H9 (cell line): ENCODE measurements at places on chromosomes 1 and 21.

DNA sequence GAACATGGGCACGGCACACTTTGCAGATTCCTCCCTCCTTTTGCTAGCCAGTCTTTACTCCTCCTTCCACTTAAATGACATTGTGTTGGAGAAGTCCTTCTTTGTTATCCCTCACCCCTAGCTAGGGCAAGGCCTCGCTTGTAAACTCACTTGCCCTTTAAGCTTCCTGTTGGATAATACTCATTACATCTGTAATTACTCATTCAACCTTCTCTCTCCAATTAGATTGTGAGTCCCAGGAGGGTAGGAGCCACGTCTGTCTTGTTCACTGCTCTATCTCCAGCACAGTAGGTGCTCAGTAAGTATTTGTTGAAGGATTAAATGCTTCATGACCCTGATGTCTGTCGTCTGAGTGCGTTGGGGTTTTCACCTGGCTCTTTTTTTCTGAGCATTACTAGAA lies 98.7 kb upstream of the USP24 start:
- DNase-seq, result no peak

DNA sequence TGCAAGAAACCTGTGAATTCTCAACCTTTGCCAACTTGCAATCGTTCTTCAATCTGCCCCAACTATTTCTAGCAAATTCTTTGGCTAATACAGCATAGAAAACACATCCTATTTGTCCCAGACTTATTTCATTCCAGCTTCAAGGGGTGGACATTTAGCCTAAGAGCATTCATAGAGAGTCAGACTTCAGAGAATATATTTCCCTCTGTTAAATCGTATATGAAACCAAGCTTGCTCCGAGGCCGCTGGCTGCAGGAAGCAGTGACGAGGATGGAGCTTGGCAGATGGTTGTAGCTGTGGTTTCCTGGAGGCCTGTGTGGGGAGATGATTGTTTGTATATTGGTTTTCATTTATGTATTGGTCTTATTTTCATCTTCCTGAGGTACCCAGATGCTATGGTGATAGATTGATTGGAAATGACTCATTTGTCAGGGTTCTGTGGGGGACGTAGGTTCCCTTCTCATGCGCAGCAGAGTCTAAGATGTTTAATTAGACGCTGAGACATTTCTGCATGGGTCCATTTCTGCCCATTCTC lies 26.1 kb downstream of the MAN1C1 start:
- DNase-seq, result no peak

DNA sequence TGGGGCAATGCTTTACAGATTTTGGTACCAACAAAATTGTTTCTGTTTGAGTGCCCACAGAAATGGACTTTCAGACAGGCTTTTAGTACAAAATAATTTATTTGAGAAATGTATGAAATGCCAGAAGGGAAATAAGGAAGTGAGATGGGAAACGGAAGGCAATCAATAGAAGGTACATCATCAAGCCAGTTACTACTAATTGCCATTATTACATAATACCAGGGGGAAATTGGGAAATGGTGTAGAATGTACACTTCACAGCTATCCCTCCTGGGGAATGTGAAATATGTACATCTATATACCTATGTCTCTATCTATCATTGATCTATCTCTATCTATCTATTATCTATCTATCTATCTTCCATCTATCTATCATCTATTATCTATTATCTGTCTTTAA lies 264.6 kb upstream of the B3GALT2 start:
- DNase-seq, result no peak

- DNase-seq, result no peak
These were observed 25.5 kb downstream of the FGGY start for GRCh38 chr1:59322394-59322793.

- DNase-seq, result no peak
These were observed 11.0 kb downstream of the TOR1AIP2 start for GRCh38 chr1:179866616-179867015.
